ENCODE measurements at places on chromosomes 5 and 9.

DNA sequence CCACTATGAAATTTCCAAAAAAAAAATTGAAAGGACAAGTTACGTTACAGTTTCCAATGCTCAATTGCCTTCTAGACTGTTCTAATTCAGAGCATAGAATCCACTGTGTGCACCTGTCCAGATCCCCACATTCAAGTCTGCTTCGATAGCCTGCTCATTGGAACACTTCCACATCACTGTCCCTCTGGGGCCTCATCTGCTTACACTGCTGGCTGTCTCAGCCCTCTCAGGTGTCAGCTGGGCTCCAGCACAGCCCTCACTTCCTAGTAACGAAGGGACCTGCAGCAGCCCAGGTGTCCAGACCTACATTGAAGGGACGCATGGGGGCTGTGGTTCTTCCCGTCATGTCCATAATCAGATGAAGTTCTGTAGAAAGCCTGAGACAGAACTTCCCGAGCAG, 94.3 kb upstream of the EMB start:
- DNase-seq, result no peak

DNA sequence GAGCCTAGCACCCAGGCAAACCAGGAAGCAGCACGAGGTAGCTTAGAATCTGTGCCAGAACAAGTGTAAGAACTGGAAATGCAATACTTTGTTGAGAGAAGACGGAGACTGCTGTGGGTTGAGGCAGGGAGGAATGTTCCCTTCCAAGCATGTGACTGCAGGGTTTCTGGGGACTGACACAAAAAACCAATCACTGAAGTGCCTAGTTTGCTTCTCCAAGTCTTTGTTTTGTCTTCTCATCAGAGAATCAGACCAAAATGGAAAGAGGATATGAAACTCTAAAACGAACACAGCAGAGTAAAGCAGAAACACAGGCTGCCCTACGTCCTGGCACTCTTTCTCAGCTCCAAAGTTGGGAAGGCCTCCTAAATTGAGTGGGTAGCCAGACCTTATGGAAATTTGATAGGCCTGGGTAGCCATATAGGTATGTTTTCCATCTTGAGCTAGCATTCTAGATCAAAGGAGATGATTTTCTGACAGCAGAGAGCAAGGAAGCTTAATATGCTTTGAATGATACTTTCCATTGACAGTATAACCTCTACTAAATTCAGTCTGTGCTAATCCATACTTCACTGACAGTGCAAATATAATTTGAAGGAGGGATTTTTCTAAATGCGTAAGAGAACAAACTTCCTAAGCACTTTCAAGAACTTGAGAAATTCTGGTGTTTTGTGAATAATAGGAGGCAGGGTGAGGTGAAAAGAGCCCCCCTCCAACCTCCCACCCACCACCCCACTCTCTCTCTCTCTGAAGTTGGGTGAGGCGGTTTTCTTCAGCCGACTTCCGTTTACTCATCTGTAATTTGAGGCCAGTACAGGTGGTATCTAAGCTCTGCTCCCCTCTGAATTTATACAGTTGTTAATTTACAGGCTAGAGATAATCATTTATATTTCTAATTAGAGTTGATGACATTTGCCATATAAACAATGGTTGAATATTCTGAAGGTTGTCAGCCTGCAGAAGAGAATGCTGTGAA, 5.5 kb downstream of the ADRB2 start:
- no peak for DNase-seq

- DNase-seq, result no peak
Observed at GRCh38 chr5:169150108-169150507, 150.8 kb downstream of the SLIT3 start.

GRCh38 chr9:96498796-96499195, 48.8 kb downstream of the HABP4 start:
- DNase-seq, result no peak

DNA sequence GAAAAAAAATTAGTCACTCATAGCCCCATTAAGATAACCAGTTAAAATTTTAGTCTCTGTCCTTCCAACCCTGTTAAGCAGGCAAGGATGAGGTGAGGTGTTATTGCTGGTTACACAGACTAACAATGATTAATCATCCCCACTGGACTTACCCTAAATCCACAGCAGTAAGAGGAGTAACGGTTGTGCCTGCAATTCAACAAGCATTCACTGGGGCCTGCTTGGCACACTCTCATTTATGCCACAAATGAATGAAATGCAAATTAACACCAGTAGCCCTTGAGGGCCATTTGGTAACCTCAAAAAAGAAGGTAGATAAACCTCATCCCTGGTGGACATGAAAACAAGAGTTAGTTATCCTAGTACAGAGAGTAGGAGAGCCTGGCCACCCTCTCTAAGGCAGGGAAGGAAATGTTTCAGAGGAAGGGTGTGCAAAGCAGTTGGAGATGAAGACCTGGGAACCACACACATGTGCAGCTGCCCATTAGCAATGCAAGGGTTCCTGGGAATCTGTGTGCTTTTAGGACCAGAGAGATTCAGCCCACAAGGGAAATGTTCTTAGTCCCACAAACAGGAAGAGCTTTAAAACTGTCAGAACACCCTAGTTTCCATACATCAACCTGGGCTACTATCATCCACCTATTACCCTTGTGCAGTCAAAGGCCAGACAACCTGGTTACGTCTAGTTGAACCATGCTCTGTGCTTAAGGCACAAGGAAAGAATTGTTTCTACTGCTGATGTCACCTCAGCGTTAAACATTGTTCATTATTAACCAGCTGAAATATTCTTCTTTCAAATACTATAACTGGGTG, 7.7 kb downstream of the LHFPL2 start:
- DNase-seq, result no peak

- no peak for DNase-seq
Observed at GRCh38 chr9:106885451-106885850, 22.5 kb downstream of the ZNF462 start.

GRCh38 chr5:172954751-172955159, 4.5 kb upstream of the RPL26L1 start:
- DNase-seq, result no peak

DNA sequence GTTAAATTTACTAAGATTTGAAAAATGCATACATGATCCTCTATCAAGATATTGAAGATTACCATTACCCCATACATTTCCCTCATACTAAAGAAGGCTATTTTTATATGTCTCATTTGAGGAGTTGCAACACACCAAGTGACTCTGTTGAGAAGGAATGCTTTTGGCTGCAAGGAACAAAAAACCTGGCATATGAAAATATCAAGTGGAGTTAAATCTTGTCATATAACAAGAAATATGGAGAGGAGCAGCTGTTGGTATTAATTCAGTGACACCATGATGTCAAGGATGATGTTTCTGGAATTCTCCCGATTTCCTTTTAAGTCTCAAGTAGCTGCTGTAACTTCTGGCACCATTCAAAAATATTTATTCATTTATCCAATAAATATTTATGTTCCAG, 193.8 kb downstream of the CSNK1G3 start:
- no peak for DNase-seq

- no peak for DNase-seq
Observed at GRCh38 chr5:124825983-124826337, 79.5 kb upstream of the ZNF608 start.

GRCh38 chr5:89236900-89237299, 353.9 kb upstream of the MEF2C start:
- DNase-seq, result no peak

DNA sequence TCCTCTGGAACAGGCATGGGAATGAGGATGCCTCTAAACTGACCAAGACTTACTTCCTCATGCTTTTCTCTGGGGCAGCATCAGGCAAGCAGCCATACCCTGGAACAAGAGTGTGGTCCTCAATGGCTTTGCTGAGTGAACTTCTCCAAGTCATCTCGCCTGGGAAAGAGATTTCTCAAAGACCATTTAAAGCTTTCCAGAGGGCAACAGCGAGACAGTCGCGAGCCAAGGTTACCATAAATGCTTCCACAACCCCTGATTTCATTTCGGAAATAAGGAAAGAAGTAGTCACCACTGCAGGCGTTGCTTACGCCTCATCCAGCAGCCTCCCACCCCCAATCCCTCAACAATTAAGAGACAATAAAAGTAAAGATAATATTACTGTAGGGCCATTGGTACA, 1.1 kb upstream of the SNCAIP start:
- no peak for DNase-seq

GRCh38 chr5:32261198-32261597, 51.5 kb downstream of the MTMR12 start:
- DNase-seq, result no peak

DNA sequence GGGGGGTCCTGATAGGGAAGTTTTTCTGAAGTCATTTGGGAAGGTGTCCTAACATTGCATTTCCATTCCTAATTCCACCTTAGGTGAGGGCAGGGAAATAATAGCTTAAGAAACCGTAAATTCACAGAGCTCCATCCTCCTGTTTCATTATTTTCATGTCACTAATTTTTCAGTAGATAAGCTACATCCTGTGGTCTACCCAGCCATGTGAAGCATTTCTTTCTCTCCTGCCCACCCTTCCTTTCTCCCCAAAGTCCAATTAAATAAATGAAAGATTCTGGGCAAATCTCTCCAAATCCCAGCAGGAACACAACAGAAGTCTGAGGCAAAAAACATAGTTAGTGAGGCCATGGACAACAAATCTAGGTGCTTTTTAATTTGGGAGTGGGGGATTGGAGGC, 95.1 kb upstream of the ERBIN start:
- DNase-seq, result no peak

- no peak for DNase-seq
Observed at GRCh38 chr5:73391441-73391881, 57.1 kb downstream of the FOXD1 start.

DNA sequence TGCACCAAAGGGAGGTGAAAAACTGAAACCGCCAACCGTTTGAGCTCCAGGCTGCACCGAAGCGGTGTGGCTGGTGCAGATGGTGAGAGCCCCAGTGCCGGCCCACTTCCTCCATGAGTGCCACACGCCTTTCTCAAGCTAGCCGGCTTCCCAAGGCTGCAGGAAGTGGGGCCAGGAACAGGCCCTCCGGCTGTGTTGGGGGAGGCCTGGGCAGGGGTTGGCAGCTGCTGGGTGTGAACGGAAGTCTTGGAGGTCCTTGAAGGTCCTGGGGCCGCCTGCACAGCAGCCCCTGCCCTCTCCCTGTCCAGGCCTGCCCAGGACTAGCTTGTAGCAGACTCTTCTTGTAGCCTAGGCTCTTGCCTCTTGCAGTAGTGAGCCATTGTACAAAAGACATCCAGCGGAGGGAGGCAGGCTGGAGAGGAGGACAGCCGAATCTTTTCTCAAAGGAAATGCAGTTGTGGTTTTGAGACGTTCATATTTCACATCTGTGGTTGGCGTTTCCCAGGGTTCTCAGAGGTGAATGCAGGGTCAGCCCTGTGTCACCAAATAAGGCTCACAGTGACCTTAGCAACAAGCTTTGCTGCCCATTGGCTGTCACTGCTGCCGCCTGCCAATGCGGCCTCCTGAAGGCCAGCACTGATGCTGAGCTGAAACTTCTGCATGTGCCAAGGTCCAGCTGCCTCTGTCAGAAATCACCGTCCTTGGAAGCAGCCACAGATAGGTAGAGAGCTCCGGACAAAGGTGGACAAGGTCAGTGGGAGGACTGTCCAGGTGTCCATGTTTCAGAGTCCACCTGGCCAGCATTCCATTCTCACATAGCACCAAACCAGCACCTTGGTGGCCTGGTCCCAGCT, 23.9 kb downstream of the IRF1 start:
- DNase-seq, result peak; percentile 52

DNA sequence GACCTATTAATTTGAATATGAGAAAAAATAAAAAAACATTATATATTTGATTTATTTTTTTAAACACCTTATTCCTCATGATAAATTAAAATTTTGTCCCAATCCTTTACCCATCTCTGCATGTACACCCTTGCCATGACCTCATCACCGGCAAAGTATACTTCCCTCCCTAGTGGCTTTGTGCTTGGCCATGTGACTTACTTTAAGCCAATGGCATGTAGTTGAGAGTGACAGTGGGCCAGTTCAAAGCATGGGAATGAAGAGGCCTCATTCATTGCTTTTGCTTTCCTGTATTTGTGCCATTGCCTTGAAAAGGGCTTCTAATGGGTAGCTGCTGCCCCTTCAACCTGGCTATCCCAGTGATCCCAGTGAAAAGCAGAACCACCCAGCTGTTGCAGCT, 31.2 kb downstream of the C9 start:
- no peak for DNase-seq

GRCh38 chr5:154179846-154180710, 10.5 kb upstream of the GALNT10 start:
- DNase-seq, result no peak

GRCh38 chr5:133401731-133402347, 210.5 kb downstream of the FSTL4 start:
- DNase-seq, result no peak

DNA sequence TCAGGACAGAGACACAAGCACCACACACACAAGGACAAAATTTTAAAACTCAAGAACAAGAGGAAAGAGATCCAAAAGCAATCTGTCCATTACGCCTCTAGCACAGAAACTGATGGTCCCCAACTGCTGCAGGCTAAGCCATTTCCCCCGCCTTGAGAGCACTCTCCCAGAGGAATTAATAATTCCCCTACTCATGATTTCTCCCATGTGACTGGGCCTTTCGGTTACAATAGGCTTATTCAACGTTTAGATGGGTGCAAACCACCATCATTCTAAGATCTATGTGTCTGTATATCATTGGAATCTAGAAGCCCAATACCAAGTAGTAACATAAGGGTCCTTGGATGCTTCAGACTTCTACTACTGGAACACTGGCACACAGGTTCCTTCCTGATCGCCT, 18.8 kb downstream of the BRD8 start:
- no peak for DNase-seq

- DNase-seq, result no peak
Observed at GRCh38 chr9:31908158-31908890, 476.1 kb upstream of the ACO1 start.

GRCh38 chr9:97675655-97676054, 21.5 kb downstream of the XPA start:
- DNase-seq, result no peak
